Stimulated activated CD4-positive, alpha-beta T cell treated with anti-CD3 and anti-CD28 coated beads, Interleukin-12 subunit alpha, Interleukin-12 subunit beta, amount 100 ng/mL, for 24 hours (primary cell): ENCODE measurements at places on chromosomes 12 and 14.

GRCh38 chr14:90677484-90678050, 138.7 kb downstream of the TTC7B start:
- no peak for DNase-seq

GRCh38 chr12:112533528-112533927, 114.8 kb downstream of the PTPN11 start:
- DNase-seq = no peak

DNA sequence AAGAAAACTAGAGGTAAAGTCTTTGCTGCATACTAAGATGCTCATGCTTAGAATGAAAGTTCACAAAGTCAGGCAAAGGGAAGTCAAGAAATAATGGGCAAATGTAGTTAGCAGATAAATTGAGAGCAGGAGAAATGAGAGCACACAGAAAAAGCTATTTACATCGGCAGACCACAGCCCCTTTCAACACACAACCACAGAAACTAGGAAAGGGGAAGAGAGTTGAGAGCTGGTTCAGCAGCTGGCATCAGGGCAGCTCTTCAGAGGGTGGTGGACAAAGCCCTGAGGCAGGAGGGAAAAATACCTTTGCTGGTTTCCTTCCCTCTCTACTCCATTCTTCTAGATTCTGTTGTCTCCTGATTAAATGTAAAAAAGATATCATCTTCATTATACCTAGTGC, 95.4 kb upstream of the ANO4 start:
- DNase-seq = no peak

GRCh38 chr14:87712396-87713090, 280.4 kb downstream of the GALC start:
- no peak for DNase-seq

GRCh38 chr12:34601689-34602088, 579.4 kb downstream of the ALG10 start:
- DNase-seq = no peak

GRCh38 chr12:26299751-26300150, 104.4 kb downstream of the SSPN start:
- DNase-seq = no peak

DNA sequence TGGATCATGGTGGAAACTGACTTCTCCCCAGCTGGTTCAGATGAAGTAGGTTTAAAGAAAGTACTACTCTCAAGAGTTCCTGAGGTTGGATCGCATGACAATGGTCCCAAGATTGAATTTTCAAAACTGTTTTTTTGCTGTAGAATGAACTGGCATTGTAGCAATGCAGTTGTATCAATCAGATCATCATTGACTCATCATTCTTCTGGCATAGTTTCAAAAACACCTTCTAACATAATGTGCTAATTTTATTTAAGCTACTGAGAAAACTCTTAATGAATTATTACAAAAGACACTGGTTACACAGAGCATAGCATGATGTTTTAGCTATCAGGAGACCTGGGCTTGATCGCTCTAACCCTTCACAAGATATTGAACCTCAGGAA, 384.5 kb upstream of the DCN start:
- DNase-seq = no peak

DNA sequence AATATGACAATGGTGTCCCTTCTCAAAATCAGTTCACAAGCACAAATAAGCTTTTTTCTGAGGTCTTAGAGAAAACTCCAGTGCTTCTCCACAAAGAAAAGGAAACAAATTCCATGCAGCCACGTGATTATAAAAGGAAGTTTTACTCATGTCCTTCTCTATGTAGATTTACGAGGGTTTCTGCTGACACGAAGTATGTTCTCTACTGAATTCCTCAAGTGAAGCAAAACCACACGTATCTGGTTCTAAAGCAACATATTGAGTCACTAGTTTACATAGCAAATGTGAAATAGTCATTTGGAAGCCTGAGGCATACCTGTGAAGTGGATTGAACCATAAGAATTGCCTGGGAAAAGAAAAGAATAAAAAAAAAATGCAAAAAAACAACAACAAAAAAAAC, 31.9 kb downstream of the BMP4 start:
- DNase-seq = no peak

GRCh38 chr12:120532701-120533238, 1.4 kb upstream of the RNF10 start:
- no peak for DNase-seq

- no peak for DNase-seq
These were observed 1140.5 kb downstream of the GALC start for GRCh38 chr14:86852530-86852929.
